ENCODE measurements at places on chromosomes 2 and 18. TPM values are rescaled to one million over a fixed set of nuclear protein-coding genes. Genes with fewer than 3 reads are reported as not detected.

The PSMA8 gene
- total RNA-seq = not detected

DNA sequence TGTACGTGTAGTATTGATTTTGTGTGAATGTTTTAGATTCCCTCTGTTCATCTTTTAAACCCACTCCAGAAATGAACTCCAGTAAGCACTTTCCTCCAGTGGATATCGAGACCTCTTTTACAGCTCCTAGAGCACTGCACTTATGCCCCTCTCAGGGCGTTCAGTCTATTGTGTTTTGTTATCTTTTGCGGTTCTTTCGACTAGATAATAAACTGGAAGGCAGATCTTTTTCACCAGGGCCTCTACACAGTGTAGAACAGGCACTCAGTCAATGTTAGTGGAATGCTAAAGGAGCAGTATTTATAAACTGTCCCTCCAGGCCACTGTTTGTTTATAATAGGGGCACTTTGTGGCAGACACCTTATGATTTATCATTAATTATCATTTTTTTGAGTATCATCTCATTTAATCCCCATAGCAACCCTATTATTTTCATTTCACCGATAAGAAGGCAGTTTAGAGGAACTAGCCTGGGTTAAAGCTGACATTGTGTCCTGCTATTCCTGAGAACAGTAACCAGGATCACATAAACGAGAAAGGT, 742 bp upstream of the SOS1 start:
- no peak for DNase-seq

The SP140 gene
- 2.6 TPM for total RNA-seq

GRCh38 chr2:149040451-149040850, 2.0 kb downstream of the LYPD6B start:
- DNase-seq = peak; percentile 42

The GPR35 gene
- total RNA-seq = 4.2 TPM

All from HCT116 (cell line).